ENCODE measurements at places on chromosomes 12 and 14.

- DNase-seq = no peak
- H3K27me3 ChIP-seq = no peaks in the 10 kb centered on the region
- no peak overlapping the region for H3K27ac ChIP-seq
- peaks cover 45% of the 10 kb centered on the region for H3K36me3 ChIP-seq
Observed at GRCh38 chr12:132012919-132013568, 63.3 kb downstream of the EP400 start.

DNA sequence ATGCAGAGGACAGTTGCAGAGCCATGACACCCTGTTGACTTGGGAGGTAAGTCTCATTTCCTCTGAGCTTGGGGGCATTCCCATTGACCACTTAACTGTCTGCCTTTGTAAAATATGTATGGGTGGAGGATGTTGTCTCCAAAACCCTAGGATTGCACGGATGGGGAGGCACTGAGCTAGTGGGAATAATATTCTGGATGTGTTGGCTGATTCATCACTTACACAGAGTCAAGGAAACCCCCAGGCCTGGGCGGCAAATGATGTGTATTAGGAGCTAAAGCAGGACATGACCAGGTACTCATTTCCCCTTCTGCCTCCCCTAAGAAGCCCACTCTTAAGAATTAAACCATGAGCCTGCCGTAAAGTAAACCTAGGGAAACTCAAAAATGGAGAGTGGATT, 319.4 kb downstream of the VRK1 start:
- H3K36me3 ChIP-seq = no peaks in the 10 kb centered on the region
- no peak overlapping the region for H3K4me3 ChIP-seq
- peaks cover 24% of the 10 kb centered on the region for H3K4me1 ChIP-seq
- DNase-seq = no peak
- peaks cover 1% of the 10 kb centered on the region for H3K27me3 ChIP-seq

- H3K4me1 ChIP-seq = no peaks in the 10 kb centered on the region
- H3K4me3 ChIP-seq = no peak overlapping the region
- H3K36me3 ChIP-seq = peaks cover 12% of the 10 kb centered on the region
- H3K27me3 ChIP-seq = no peaks in the 10 kb centered on the region
- DNase-seq = no peak
- no peak overlapping the region for H3K27ac ChIP-seq
Observed at GRCh38 chr12:26434299-26435068, 239.1 kb downstream of the SSPN start.

GRCh38 chr12:70948976-70949336, 28.4 kb upstream of the PTPRR start:
- H3K27ac ChIP-seq = no peak overlapping the region
- H3K4me1 ChIP-seq = no peaks in the 10 kb centered on the region
- DNase-seq = no peak
- H3K27me3 ChIP-seq = no peaks in the 10 kb centered on the region
- no peaks in the 10 kb centered on the region for H3K36me3 ChIP-seq

DNA sequence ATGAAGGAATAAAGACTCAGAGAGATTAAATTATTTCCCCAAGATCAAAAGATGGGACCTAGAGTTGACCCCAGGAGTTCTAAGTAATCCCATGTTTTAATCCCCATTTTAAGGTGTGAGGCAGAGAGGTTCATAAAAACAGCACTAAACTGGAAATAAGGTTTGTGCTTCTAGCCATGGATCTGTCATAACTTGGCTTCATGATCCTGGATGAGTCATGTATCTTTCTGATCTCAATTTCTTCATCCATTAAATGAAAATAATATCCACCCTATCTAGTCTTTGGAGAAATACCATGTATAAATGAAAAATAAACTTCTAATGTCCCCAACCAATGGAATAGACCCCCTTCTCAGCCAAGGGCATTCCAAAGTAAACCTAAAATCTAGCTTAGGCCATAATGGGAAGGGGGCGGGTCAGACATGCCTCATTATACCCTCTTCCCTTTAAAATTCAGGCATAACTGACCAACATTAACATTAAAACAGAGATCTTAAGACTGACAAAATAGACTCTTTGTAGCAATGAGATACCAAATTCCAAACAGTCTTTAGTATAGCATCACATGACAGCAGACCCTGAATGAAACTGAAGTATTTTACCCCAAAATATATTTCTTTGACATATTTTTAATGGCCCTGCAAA, 47.8 kb downstream of the SLC41A2 start:
- no peak overlapping the region for H3K4me3 ChIP-seq
- H3K27ac ChIP-seq = no peak overlapping the region
- DNase-seq = no peak
- H3K4me1 ChIP-seq = no peaks in the 10 kb centered on the region
- H3K36me3 ChIP-seq = no peaks in the 10 kb centered on the region

Data from immature natural killer cell (primary cell).